Stimulated activated CD4-positive, alpha-beta T cell treated with anti-CD3 and anti-CD28 coated beads, Interleukin-12 subunit alpha, Interleukin-12 subunit beta, amount 100 ng/mL, for 4 hours (primary cell): ENCODE measurements at places on chromosomes 4 and X.

DNA sequence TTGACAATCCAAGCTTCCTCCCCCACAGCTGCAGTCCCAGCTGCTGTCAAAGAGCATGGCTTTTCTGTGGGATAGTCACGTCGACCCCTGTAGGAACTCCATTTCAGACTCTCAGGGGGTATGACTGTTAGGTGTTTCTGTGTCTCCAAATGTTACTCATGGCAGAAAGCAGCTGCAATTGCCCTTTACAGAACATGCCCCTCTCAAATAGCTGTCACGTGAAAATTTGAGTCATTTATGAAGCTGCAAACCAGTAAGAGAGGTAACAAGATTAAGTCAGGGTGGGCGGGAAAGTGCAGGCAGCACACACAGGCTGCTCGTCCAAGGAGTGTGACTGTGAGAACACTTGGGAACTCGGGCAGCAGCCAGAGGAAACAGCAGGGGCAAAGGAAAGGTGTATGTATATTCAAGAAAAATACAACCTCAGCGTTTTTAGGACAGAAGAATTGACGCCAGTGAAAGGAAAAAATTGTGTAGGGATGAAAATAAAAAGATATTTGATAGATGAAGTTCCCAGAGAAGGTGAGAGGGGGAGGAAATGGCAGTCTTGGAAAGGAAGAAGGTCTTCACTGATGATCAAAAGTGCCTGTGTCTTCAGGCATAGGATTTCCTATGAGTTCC, 66.5 kb upstream of the TMEM184C start:
- DNase-seq: no peak

GRCh38 chr4:146243141-146243882, 29.0 kb downstream of the REELD1 start:
- peak; percentile 55 for DNase-seq

DNA sequence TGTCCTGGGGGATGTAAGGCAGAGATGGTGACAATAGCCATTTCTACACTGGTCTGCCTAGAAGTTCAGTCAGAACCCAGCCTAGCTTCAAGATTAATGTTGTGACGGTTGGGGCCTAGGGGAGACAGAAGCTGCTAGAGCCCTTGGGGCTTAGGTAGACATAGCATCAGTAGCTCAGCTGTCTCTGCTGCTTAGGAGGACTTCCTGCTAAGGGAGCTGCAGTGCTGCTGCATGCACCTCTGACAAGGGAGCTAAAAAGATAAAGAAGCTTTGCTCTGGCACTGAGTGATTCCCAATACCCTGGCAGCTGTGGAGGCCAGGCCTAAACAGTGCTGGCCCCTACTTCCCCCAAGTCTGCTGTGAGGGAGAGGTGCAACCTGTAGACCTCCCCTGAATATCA, 116.0 kb downstream of the CT47B1 start:
- DNase-seq: no peak

DNA sequence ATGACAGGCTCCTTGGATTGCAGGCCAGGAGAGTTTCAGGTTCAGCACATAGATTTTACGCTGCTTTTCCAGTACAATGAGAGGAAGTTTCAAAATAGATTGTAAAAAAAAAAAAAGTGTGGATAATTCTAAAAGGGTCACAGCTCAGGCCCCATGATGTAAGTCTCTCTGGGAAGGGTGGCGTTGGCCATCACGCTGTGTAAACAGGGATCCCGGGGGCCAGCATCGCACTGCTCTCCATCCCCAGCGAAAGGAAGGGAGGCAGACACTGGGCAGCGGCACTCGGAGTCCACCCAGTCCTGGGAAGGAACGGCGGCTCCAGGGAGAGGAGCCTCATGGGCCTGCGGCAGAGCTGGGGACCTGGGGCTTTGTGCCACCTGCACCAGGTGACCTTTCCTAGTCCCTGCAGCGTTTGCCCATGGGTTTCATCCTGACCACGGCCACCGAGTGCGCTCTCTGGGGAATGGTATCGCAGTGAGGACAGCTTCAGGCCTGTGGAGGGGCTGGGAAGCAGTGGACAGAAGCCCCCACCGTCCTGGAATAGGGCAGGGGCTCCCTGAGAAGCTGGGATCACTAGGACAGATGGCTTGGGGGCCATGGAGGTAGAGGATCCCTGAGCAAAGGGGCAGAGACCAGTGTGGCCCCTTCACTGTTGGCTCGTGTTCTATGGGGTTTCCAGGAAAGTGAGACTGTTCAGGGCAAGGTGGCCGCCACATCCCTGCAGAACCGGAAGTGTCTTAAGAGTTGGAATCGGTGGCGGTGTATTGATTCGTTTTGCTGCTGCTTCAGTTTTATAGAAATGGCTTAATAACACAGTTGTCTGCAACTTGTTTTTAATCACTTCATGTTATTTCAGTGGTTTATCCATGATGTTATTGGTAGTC, 38.9 kb downstream of the RGS12 start:
- DNase-seq: no peak
